ENCODE measurements at places on chromosomes 16 and 17.
A peak's percentile ranks its signal among the peaks of the same experiment; 100 is the strongest.

DNA sequence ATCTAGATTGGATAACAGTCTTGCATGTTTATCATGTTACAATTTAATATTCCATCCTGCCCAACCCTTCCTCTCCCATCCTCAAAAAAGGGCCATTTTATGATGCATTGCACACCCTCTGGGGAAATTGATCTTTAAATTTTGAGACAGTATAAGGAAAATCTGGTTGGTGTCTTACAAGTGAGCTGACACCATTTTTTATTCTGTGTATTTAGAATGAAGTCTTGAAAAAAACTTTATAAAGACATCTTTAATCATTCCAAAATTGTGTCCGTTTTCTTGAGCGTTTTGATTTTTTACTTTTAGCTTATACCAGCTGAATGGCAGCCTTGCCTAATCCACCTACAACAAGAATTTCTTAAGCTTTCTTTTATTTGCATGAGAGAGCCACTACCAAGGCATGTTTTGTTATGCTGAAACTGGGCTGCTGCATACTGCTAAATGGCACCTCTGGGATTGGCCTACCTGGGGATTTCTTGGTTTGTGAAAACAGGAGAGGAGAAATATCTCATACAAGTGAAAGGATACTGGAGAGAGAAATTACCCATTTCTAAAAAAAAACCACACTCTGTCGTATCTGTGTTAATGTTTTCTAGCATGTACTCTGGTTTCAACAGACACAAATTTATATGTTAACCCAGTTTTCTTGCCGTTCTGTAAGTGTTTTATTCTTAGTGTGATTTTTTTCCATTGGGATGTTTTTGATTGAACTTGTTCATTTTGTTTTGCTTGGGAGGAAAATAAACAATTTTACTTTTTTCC is 52.2 kb downstream of the TUBD1 start:
- DNase-seq: no peak

GRCh38 chr16:29747947-29748759 is 2.4 kb upstream of the C16orf54 start:
- no peak for DNase-seq

DNA sequence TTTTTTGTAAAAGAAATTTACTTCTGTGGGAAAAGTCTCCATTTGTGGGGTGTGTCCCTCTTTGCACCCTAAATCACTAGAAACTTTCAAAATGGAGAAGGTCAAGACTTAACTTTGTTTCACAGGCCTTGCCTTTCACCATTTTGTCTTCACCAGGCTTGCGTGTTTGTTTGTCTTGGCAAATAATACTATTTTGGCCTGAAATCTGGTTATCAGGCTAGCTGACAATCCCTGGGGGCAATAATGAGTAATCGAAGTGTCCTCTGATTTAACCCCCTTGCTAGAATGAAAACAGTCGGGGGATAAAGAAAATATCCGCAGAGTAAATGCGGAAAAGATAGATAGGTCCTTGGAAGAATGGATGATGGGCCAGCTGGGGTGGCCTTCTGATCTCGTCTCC is 34.5 kb downstream of the SLC39A11 start:
- no peak for DNase-seq

GRCh38 chr16:13102401-13102800 is 201.0 kb downstream of the SHISA9 start:
- DNase-seq: no peak

- no peak for DNase-seq
Observed at GRCh38 chr17:66791347-66791746, 43.6 kb upstream of the CACNG5 start.

- no peak for DNase-seq
Observed at GRCh38 chr17:10439816-10440215, 18.1 kb upstream of the MYH8 start.

DNA sequence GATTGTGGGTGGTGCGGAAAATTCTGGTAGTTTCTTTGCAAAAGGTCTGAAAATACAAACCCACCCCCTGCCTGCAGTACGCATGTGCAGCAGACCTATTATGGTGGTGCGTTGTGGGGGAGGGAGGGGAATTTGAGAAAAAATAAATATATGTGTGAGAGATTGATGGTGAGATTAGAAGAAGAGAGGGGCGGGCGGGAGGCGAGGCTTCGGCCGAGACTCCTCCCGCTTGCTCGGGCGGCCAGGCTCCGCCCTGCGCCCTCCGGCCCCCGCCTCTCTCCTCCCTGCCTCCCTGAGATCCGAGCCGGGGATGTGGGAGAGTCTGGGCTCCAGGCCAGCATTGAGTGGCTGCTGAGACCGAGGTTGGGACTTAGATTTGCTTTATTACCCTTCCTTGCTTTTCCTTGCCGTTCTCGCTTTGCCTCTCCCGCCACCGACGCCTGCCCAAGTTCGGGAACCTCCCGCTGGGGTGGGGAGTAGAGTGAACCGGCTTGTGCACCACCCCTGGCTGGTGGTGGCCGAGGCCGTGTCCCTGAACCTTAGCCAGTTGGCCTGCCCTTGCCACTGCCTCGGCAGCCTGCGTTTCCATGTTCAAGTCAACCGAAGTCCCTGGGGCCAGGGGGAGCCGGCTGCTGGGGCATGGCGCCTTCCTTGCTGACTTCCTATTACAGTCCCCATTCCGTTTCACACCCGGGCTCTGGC is 956 bp upstream of the CHD3 start:
- peak; percentile 85 for DNase-seq

- peak; percentile 29 for DNase-seq
Observed at GRCh38 chr17:29622337-29623282, at the start of gene CORO6. CORO6 (minus strand) TSS chr17:29622912; CDS start chr17:29621421, 1,491 bp downstream.

GRCh38 chr17:78812855-78813254 is 27.8 kb downstream of the USP36 start:
- no peak for DNase-seq

GRCh38 chr16:31052114-31052513 is 18.8 kb downstream of the STX4 start:
- peak; percentile 92 for DNase-seq

GRCh38 chr16:10561425-10561824 is 19.0 kb downstream of the EMP2 start:
- no peak for DNase-seq

GRCh38 chr17:72603420-72604242 is 482.8 kb downstream of the SOX9 start:
- DNase-seq: peak; percentile 70

- no peak for DNase-seq
Observed at GRCh38 chr17:45332505-45332904, 15.7 kb upstream of the MAP3K14 start.

DNA sequence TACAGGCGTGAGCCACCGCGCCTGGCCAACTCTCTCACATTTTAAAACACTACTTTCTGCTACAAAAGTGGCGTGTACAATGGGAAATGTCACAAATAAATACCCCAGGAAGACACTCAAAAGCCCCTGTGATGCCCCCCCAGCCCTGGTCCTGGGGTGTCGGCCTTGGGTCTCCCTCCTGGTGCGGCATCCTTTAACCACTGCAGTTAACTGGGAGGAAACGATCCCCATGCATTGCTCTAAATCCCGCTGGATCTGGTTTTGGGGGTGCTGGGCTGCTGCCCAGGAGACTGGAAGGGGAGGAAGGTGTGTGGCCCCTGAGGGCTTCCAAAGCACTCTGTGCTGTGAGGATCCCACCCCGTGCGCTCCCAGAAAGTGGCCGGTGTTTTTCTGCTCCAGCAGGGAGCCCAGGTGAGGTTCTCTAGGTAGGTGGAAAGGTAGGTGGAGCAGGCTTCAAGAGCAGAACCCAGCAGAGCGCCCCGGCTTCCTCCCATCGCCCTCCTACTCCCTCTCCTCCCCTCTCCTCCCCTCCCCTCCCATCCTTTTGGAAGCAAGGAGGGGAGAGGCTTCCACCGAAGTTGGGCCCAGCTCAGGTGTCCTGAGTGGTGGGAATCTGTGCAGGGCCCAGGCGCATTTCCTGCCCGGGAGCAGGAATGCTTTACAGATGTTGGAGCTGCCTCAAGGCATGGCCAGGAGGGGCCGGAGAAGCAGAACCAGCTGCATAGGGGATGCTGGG is 363.3 kb downstream of the SEC14L1 start:
- no peak for DNase-seq

DNA sequence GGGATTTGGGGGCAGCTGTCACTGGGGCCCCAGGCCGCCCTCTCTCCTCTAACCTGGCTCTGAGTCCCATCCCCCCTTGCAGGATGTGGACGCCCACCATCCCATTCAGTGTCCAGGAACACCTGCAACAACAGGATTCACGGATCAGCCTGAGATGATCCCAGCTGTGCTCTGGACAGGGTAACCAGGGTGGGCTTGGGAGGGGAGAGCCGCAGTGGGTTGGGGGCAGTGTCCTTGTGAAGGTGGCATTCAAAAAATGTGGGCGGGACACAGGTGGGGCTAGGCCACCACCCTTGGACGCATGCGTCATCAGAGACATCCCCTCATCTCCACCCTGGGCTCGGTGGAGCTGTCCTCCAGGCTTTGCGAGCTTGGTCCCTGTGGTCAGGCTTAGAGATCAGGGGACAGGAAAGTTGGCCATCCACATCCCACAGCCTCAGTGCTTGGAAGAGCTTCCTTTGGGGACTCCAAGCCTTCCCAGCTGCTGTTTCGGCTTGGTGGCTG is 19.1 kb downstream of the DEXI start:
- DNase-seq: no peak

DNA sequence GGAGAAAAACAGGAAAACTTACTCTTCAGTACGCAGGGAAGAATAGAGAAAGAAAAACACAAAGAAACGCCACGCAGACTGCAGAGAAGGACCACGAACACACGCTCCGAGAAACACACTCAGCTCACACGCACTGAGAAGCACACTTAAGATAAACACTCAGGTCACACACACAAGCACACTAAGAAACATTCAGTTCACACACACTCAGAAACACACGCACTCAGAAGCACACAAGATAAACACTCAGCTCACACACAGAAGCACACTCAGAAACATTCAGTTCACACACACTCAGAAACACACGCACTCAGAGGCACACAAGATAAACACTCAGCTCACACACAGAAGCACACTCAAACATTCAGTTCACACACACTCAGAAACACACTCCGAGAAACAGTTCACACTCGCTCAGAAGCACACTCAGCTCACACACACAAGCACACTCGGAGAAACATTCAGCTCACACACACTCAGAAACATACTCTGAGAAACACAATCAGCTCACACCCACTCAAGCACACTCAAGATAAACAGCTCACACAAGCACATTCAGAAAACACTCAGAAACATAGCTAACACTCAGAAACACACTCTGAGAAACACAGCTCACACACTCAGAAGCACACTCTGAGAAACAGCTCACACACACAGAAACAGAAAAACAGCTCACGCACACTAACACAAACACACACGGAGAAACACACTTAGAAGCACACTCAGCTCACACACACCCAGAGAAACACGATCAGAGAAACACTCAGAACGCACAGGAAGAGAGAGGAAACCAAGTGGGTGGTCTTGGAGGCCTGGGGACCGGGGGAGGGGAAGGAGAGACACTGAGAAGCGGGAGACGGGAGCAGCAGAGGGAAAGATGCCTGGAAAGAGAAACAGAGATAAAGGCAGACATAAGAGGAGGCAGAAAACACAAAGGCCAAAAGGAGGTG is 908 bp downstream of the TMEM98 start:
- DNase-seq: peak; percentile 8

DNA sequence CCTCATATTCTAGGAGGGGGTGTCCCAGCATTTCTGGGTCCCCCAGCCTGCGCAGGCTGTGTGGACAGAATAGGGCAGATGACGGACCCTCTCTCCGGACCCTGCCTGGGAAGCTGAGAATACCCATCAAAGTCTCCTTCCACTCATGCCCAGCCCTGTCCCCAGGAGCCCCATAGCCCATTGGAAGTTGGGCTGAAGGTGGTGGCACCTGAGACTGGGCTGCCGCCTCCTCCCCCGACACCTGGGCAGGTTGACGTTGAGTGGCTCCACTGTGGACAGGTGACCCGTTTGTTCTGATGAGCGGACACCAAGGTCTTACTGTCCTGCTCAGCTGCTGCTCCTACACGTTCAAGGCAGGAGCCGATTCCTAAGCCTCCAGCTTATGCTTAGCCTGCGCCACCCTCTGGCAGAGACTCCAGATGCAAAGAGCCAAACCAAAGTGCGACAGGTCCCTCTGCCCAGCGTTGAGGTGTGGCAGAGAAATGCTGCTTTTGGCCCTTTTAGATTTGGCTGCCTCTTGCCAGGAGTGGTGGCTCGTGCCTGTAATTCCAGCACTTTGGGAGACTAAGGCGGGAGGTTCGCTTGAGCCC is 11.6 kb downstream of the STH start:
- no peak for DNase-seq

- no peak for DNase-seq
Observed at GRCh38 chr17:42334677-42335076, 46.4 kb downstream of the STAT5A start.

- no peak for DNase-seq
Observed at GRCh38 chr17:82065638-82066303, at the start of gene DUS1L. DUS1L (minus strand) TSS chr17:82065804; CDS start chr17:82065059, 745 bp downstream.

- DNase-seq: no peak
Observed at GRCh38 chr16:67206838-67207248, 7.9 kb downstream of the ELMO3 start.

DNA sequence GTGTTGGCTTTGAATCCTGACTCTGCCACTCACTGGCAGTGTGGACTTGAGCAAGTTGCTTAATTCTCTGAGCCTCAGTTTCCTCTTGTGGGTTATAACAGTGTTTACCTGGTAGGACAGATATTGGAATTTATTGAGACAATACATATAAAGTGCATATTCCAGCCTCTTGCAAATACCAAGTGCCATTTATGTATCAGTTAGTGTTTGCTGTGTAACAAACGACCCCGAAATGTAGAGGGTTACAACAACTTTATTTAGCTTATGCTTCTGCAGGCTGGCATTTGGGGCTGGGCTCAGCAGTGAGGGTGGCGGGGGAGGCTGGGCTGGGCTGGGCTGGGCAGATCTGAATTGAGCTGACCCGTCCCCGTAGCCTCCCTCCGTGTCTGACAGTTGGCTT is 42.4 kb upstream of the IL21R start:
- DNase-seq: no peak

- no peak for DNase-seq
Observed at GRCh38 chr17:13395862-13396261, 205.9 kb downstream of the HS3ST3A1 start.

DNA sequence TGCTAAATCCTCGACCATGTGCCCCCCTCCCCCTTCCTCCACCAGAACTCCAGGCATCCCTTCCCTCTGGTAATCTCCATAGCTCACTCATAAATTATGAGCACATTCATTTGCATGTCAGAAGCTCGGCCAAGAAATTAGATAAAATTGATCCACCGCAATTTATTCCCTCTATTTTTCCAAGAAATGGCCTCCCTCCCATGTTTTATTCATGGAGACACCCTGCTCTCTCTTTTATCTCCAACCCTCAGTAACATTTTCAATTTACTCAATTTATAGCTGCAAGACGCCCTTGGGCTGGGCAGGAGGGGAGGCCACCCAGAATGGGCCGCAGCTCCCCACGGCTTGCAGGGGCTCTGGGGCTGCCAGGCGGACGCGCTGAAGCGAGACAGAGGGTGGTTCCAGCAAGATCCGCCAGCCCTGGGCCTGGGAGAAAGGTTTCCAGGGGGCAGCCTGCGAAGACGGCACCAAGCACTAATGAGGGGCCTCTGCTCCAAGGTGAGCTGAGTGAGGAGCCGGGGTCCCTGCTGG is 54.7 kb upstream of the ZNF423 start:
- DNase-seq: no peak

GRCh38 chr16:12159672-12160071 is 183.1 kb downstream of the SNX29 start:
- DNase-seq: no peak

Data from kidney glomerular epithelial cell (primary cell).